Activated T-helper 1 cell treated with anti-CD3 and anti-CD28 coated beads, Interleukin-12 subunit alpha, Interleukin-12 subunit beta, Interleukin-2, Interleukin-4 antibody, amounts not matched to agents 30 ng/mL and 10 ng/mL and 1 ng/mL, durations not matched to agents 14 hours and 24 hours and 36 hours (primary cell): ENCODE measurements at places on chromosomes 4 and X.

DNA sequence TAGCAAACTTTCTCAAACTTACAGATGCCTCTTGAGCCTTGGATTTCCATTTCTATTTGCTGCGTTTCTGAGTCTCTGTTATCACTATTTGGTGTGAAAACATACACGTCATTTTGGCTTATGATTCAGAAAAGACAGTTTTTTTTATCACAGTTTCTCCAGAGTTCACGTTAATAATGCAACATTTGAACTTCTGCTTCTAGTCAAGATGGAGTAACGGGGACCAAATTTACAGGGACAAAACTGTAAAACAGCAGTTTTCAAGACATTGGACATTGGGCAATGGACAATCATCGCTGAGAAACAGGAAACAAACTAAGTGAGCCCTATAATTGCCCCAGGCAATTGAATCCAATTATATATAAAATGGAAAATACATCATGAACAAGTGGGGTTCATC is 36.2 kb upstream of the TASL start:
- no peak for DNase-seq

DNA sequence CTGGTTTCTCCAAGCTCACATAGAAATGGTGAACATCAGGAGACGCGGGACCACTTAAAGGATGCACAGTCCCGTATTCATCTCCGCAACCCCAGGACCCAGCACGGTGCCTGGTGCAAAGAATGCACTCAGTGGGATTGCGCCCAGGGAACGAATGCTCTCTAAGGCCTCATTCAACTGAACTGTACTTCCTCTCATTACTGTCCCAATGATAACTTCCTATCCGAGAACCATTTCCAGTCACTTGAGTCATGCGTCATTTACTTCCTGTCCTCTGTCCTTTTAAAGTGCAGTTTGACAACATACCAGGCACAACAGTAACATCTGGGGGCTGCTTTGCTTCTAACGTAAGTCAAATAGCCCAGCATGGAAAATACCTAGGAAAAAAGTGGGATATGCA is 75.7 kb downstream of the RBM47 start:
- DNase-seq: no peak

- no peak for DNase-seq
Measured at GRCh38 chr4:70452946-70453345, 19.1 kb upstream of the MUC7 start.

DNA sequence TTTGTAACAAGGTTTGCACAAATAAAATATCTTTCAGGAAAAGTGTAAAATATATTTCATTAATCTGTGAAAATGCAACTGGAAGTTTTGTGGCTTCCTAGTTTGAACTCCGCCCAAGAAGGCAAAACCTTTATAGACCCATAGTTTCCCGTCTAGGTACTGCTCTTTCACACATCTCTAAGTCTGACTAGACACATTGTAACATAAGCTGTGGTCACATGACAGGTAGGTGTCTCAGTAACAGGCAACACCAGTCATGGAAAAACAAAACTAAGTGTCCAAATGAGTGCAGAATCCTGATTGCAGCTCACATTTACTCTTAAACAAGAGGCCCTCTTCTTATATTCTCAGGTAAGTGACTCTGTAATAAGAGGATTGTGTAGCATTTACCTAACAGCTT is 55.6 kb downstream of the SNCA start:
- DNase-seq: no peak

DNA sequence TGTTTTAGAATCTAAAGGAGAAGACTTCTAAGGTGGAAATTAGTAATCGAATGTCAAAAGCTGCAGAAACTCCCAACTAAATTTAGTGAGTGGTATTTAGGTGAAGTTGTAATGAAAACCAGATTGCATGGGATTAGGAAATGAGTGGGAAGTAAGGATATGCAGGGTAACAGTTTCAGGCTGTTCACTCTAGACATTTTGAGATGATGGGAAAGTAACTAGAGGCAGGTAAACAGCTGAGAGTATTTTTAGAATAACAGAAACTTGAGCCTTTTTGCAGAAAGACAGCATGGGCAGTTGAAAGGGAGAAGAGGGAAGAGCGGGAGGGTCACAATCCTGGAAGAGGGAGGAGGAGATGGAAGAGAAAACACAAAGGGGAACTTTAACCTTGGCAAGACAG is 12.7 kb downstream of the SPRY1 start:
- no peak for DNase-seq

DNA sequence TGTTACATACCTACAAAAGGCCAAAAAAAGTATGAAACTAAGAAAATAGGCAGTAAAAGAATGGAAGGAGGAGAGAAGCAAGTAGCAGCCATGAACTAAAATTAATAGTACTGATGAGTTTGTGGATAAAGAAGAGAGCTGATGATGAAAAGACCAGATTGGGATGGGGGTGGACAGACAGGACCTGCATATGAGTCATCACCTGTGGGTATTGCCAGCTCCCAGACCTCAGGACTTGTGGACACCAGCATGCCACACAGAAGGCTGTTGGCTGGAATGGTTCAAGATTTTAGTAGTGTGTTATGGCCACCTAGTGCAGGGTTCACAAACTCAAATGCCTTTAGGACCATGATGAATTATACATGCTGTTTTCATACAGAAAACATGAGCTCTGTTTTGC is 58.9 kb downstream of the ARX start:
- no peak for DNase-seq

- no peak for DNase-seq
Measured at GRCh38 chr4:53193111-53193510, 172.8 kb downstream of the SCFD2 start.

DNA sequence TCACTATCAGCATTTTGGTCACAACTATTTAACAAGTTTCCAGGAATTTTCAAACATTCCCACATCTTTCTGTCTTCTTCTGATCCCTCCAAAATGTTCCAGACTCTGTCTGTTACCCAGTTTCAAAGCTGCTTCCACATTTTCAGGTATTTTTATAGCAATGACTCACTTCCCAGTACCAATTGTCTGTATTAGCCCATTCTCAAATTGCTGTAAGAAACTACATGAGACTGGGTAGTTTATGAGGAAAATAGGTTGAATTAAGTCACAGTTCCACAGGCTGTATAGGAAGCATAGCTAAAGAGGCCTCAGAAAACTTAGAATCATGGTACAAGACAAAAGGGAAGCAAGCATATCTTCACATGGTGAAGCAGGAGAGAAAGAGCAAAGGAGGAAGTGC is 475.0 kb upstream of the PCDH7 start:
- no peak for DNase-seq

DNA sequence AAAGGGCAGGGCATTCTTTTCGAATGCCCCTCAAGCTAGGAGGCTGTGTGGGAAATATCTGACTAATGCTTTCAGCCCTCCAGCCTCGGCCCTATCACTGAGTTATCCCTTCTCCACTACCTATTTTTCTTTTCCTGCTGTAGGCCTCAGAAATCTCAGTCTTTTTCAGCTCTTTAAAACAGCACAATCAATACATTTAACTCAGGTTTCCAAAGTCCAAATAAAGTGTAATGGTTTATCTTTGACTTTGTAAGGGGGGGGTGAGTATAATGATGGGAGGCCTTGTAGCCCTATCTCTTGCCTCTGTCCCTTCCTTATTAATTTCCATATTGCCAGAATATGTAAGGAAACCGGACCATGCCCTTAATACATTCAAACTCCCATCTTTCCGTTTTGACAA is 1.6 kb upstream of the WNK3 start:
- DNase-seq: no peak

DNA sequence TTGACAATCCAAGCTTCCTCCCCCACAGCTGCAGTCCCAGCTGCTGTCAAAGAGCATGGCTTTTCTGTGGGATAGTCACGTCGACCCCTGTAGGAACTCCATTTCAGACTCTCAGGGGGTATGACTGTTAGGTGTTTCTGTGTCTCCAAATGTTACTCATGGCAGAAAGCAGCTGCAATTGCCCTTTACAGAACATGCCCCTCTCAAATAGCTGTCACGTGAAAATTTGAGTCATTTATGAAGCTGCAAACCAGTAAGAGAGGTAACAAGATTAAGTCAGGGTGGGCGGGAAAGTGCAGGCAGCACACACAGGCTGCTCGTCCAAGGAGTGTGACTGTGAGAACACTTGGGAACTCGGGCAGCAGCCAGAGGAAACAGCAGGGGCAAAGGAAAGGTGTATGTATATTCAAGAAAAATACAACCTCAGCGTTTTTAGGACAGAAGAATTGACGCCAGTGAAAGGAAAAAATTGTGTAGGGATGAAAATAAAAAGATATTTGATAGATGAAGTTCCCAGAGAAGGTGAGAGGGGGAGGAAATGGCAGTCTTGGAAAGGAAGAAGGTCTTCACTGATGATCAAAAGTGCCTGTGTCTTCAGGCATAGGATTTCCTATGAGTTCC is 66.5 kb upstream of the TMEM184C start:
- no peak for DNase-seq

DNA sequence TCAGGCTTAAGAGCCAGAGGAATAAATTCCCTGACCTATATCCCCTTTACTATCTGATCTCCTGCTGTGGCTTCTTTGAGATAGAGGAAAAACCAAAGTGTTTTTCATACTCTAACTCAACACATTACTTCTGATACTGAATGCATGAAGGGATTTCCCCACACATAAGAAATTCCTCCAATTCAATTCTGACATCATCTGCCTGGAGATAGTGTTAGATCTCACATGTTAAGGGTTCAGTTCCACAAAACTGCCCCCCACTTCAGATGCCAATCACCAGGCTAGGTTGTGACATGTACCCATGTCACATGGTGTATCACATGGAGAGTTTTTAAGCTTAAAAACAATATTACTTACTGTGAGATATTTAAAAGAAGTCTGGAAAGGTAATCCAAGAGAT is 46.8 kb downstream of the GSTCD start:
- DNase-seq: no peak

DNA sequence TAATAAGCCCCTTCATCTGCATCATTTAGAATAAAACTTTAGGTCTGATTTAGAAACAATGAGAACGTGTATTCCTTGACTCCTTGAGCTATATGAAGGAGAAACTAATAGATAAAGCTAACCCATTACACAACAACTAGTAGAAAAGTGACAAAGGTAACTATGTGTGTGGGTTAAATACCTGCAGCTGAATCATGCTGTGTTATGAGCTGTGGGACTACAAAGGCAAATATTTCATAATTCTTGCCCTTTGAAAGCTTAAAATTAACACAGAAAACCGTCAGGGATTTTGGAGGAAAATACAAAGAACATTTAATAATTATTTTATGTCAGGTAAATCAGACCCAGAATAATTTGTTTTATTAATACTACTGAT is 898 bp upstream of the NDP start:
- no peak for DNase-seq

DNA sequence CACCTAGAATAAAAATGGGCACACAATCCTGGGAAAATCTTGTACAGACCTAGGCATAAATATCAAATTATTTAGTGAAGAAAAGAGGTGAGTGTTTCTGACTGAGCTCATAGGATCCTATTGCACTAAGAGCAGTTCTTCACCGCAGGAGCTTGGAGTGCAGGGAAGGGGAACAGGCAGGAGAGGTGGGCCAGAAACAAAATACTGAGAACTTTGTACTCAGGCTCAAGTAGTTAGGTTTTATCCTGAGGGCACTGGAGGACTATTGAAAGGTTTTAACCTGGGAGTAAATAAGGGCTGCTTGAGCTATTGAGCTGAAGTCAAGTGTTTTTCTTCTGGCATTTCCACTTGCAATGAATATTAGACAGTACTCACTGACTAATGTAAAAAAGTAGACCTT is 12.2 kb downstream of the EPHA5 start:
- DNase-seq: no peak

DNA sequence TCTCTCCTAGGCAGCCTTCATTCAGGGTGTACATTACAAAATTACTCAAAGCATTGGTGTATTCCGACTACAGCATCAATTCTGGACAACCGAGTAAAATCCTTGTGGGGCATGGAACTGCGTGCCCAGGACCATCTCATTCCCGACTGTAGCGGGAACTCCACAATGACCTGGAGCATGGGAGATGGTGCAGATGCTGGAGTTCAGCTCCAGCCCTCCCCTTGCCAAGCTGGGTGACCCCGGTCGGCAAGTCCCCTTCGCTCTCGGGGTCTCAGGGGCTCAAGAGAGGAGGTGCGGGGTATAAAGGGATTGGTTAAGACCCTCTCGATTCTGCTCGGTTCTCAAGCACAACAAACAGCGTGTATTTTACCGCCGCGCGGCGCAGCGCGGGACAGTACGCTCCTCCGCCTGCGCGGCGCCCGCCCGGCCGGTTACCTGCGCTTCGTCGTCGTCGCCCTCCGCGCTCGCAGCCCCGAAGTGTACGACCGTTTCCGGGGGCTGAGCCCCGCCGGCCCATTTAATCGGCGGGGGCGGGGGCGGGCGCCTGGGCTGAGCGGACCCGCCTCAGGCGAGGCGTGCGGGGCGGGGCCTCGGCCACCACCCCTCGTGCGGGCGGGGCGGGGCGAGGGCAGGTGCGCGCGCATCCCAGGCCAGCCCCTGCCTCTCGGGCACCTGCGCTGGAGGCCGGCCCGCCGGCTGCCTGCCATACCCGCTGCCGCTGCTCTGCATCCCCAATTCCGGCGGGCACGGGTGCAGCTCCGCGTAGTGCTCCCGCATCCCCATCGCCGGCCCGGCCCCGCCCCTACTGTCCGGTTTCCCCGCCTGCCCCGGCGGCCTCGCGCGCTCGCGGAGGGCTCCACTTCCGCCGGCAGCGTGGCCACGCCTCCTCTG is at the start of gene G6PD:
Gene G6PD, minus strand, starts transcription at position 493 of the 891 bp plus-strand sequence. CDS start 691 bp downstream, outside the sequence.
- peak; percentile 74 for DNase-seq
